Activated T-helper 2 cell treated with anti-CD3 and anti-CD28 coated beads, Interferon-gamma antibody, Interleukin-2, Interleukin-4, amounts not matched to agents 10 μg/mL and 5 μg/mL and 100 μg/mL, durations not matched to agents 14 hours and 24 hours and 36 hours (primary cell): ENCODE measurements at places on chromosomes 5 and 9.
A peak's percentile ranks its signal among the peaks of the same experiment; 100 is the strongest.

- H3K36me3 ChIP-seq, result no peaks in the 10 kb centered on the region
- peak; percentile 81 for DNase-seq
- no peak overlapping the region for H3K27ac ChIP-seq
- H3K4me3 ChIP-seq, result no peak overlapping the region
Observed at GRCh38 chr9:134443174-134444037, 117.2 kb downstream of the RXRA start.

- peak overlapping the region; percentile 41 for H3K4me3 ChIP-seq
- H3K36me3 ChIP-seq, result no peaks in the 10 kb centered on the region
- H3K4me1 ChIP-seq, result peaks cover 14% of the 10 kb centered on the region
- no peak for DNase-seq
- peaks cover 78% of the 10 kb centered on the region for H3K27me3 ChIP-seq
- H3K27ac ChIP-seq, result no peak overlapping the region
Observed at GRCh38 chr5:141877356-141878185, 639 bp downstream of the PCDH1 start.

DNA sequence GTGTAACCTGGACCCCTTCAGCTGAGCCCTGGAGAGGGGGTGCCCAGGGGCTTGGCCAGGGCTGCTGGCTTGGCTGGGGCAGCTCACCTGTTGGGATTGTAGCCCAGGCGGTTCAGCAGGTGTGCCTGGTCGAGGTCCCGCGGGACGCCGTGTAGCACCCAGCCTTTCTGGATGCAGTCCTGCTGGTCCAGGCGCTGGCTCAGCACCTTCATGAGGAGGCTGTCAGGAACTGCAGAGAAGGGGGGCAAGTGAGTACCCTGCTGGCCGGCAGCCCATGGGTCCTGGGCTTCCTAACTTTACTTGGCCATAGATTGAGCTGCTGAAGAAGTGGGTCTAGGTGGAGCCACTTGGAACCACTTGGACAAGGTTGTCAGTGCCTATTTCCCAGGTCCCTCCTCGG, 85.5 kb downstream of the AK8 start:
- no peaks in the 10 kb centered on the region for H3K36me3 ChIP-seq
- H3K27me3 ChIP-seq, result peaks cover 33% of the 10 kb centered on the region
- H3K27ac ChIP-seq, result no peak overlapping the region
- DNase-seq, result no peak

DNA sequence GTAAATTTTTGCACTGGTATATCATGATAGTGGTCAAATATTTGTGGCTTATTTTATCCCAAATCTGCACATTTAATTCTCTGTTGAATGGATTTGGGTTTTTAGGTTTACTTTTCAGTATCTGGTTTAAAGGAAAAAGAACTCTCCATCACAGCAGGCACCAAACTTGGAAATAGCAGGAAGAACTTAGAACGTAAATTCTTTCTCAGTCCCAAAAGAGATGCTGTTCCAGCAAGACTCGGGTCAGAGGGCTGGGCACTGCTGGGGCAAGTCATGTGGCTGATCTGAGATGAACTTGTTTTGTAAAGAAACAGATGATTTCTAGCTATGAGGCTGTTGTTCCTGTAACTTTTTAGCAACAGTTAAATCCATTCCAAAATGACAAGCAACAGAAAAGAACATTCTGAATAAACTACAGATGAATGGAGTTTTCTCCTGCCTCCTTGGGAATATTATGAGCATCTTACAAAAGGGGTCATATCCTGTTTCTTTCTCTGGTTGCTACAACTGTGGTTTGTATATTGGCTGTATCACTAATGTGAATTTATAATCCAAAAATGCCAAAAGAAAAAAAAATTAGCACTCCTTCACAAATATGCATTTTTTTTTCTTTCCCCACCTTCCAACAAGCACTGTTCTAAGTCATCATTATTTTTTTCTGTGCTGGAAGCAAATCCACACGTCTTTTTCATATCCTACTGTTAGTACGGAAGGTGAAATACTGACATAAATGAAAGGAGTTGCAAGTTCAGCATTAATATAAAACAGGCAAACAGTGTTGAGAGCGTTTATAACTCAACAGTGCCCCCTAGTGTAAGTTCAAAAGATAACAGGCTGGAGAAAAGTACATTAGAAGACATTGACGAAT, 31.1 kb downstream of the OR2K2 start:
- no peaks in the 10 kb centered on the region for H3K4me1 ChIP-seq
- peaks cover 9% of the 10 kb centered on the region for H3K27me3 ChIP-seq
- H3K36me3 ChIP-seq, result no peaks in the 10 kb centered on the region
- DNase-seq, result no peak
- no peak overlapping the region for H3K4me3 ChIP-seq

DNA sequence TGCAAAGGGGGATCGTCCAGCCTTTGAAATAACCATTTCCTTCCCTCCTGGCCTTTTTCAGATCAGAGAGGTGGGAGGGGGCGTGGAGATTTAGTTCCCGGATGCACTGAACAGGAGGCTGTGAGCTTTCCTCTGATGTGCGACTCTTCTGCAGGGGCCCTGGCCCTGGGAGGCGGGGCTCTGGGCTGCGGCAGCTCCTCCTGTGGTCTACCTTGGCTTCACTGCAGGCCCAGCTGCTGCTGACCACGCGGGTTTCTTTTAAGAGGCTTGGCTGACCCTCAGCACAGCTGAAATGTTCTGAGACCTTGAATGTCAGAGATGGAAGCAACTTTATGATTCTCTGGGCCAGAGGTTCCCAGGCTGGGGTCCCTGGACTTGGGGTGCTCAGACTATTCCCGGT, 27.0 kb upstream of the COL15A1 start:
- peaks cover 9% of the 10 kb centered on the region for H3K27me3 ChIP-seq
- no peaks in the 10 kb centered on the region for H3K4me1 ChIP-seq
- no peak overlapping the region for H3K4me3 ChIP-seq
- H3K36me3 ChIP-seq, result no peaks in the 10 kb centered on the region

DNA sequence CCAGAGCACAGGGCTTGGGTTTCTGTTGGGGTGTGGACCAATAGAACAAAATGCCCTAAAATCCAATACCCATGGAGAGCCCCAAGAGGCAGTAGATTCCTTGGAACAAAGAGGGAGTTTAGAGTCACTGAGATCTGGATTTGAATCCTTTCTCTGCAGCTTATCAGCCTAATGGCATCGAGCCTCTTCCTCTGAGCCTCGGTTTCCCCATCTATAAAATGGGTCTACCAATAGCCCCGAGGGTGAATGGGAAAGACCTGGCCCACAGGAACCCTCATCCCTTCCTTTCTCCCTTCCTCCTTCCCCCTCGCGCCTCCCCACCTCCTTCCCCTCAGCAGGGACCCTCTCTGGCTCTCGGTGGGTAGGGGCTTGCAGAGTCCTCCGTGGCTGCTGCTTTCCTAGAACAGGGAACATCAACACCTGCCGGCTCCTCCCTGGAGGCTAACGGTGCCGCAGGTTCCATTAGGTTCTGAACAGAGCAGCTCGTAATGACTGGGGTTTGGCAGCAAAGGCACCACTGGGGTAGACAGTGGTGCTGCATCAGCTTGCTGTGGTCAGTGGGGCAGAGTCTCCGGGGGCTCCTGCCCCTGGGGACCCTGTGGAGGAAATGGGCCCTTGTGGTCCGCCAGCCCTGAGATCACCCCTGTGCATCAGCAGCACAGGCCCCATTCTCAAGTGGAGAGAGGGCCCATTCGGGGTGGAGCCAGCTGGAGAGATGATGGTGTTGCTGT, 40.3 kb downstream of the NEK6 start:
- H3K36me3 ChIP-seq, result peaks cover 18% of the 10 kb centered on the region
- no peaks in the 10 kb centered on the region for H3K27me3 ChIP-seq

GRCh38 chr9:137452761-137453642, 6.1 kb downstream of the NSMF start:
- DNase-seq, result no peak
- H3K27me3 ChIP-seq, result no peaks in the 10 kb centered on the region
- no peak overlapping the region for H3K27ac ChIP-seq
- H3K4me1 ChIP-seq, result peaks cover 16% of the 10 kb centered on the region
- peaks cover 41% of the 10 kb centered on the region for H3K36me3 ChIP-seq
- no peak overlapping the region for H3K4me3 ChIP-seq
